ENCODE measurements at places on chromosomes 3 and 15.

DNA sequence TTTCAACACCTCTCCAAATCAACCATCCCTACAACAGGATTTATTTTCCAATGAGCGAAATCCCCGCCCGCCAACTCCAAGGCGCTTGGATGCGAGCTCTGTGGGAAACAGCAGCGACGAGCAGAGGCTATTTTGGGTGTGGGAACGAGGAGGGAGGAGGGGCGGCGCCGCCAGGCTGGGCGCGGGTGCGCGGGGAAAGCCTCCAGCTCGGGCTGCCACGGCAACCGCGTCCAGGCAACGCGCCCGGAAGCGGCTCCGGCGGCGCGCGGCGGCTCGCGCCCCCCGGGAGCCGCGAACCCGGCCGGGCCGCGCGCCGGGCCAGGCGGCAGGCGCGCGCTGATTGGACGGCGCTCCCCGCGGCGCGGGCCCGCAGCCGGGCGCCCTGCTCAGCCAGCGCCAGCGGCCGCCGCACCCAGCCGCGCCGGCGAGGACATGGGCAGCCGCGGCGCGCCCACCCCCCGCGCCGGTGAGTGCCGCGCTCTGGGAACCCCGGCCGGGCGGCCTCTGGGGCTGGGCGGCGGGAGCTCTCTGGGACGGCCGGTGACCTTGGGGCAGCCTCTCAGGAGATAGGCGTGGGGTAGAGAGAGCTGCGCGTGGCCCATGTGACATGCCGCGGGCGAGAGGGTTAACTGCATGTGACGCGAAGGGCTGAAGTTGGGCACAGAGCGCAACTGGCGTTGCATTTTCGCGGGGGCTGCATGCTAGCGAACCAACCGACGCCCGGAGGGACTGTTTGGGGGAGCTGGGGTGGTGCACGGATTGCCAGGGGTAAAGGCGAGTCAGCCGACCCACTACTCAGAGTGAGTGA, at the start of gene FAM81A:
Gene FAM81A, plus strand, starts transcription at position 370 of the 808 bp plus-strand sequence. CDS start 20,441 bp downstream, outside the sequence.
- DNase-seq: peak; percentile 90
- H3K4me1 ChIP-seq: no peaks in the 10 kb centered on the region
- H3K36me3 ChIP-seq: peaks cover 13% of the 10 kb centered on the region
- H3K27me3 ChIP-seq: no peaks in the 10 kb centered on the region

GRCh38 chr15:64944961-64945360, 33.3 kb downstream of the ANKDD1A start:
- H3K36me3 ChIP-seq: no peaks in the 10 kb centered on the region
- no peak overlapping the region for H3K27ac ChIP-seq
- DNase-seq: no peak
- no peak overlapping the region for H3K4me3 ChIP-seq

DNA sequence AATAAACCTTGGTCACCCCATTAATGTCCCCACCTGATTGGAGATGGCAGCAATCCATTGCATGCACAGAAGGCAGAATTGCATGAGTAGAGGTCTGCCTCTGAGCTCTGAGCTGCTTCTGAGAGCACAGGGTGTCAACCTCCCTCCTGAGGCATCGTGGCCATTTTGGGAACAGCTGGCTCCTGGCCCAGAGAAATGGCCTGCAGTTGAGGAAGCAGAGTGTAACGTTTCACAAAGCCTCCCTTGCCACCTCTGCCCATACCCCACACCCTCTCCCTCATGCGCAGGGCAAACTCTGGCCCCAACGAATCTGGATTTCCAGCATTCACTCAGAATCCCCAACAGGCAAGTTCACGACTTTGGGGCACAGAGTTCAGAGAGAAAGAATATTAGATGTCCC, 198.9 kb downstream of the ADAMTS9 start:
- DNase-seq: peak; percentile 64
- no peak overlapping the region for H3K27ac ChIP-seq
- no peaks in the 10 kb centered on the region for H3K27me3 ChIP-seq
- H3K36me3 ChIP-seq: no peaks in the 10 kb centered on the region

GRCh38 chr15:91694831-91695210, 158.7 kb upstream of the SLCO3A1 start:
- no peaks in the 10 kb centered on the region for H3K27me3 ChIP-seq
- H3K27ac ChIP-seq: no peak overlapping the region
- no peak for DNase-seq
- H3K4me3 ChIP-seq: no peak overlapping the region

- no peaks in the 10 kb centered on the region for H3K36me3 ChIP-seq
- H3K27ac ChIP-seq: no peak overlapping the region
- no peaks in the 10 kb centered on the region for H3K4me1 ChIP-seq
- DNase-seq: no peak
These were observed 4.6 kb upstream of the TRIM71 start for GRCh38 chr3:32813180-32813579.

DNA sequence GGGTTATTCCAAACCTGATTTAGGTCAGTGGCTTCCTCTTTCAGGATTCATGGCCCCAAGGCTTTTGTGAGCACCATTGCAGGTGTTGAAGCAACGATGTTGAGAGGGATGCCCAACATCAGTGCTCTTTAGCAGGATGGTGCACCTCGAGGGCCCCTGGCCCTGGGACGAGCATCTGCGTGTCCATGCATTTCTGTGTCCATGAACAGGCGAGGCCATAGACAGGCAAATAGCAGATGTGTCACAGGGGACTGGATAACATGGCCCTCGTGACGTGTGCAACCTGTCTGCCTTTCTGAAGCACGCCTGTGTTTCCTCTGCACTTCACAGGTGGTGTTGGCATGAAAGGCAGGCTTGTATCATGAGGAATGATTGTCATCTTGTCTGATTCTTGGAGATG, 132.3 kb downstream of the SNRPN start:
- no peak overlapping the region for H3K27ac ChIP-seq
- DNase-seq: no peak
- H3K36me3 ChIP-seq: no peaks in the 10 kb centered on the region
- no peak overlapping the region for H3K4me3 ChIP-seq
- H3K4me1 ChIP-seq: no peaks in the 10 kb centered on the region

DNA sequence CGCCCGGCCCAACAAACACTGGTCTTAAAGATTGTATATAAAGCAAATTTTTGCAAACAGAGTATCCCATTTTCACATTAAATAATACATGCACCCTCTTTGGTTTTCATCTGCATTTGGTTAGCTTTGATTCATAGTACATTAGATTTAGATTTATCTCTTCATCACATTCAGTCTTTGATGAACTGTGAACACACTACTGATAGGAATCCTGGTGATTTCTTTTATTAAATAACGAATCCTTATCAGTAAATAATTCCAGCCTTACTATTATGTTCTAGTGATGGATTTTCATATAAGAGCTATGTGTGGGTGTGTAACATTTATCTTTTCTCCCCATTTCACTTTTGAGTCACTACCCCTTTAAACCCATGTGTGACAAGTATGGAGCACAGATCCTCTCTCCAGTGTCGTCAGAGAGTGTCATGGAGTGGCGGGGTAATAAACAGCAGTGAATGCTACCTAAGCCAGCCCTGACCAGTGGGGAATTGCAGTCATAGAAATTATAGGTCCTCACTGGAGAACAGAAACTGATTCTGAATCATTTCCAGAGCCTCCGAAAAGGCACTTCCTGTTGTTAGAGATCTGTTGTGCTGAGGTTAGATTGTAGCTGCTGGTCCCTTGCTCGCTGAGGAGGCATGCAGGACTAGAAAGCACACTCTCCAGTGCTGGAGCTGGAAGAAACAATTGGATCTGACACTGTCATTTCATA, 22.0 kb downstream of the SLC7A14 start:
- peak; percentile 5 for DNase-seq
- no peak overlapping the region for H3K4me3 ChIP-seq
- H3K27ac ChIP-seq: no peak overlapping the region
- no peaks in the 10 kb centered on the region for H3K36me3 ChIP-seq
- no peaks in the 10 kb centered on the region for H3K27me3 ChIP-seq

DNA sequence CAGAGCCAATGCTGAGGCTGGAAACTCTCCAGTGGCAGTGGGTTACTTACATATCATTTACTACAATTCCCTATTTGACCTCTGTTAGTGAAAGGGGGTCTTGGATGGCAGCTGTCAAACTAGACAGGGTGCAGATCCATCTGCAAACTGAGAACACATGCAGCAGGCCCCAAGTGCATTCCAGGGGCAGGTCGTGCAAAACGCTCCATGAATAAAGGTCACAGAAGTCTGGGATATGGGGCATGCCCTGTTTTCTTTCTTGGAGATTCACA, 25.0 kb upstream of the RAD18 start:
- no peak overlapping the region for H3K27ac ChIP-seq
- no peak overlapping the region for H3K4me3 ChIP-seq

GRCh38 chr3:103167850-103168249, 733.0 kb downstream of the ZPLD1 start:
- H3K27ac ChIP-seq: no peak overlapping the region
- H3K27me3 ChIP-seq: no peaks in the 10 kb centered on the region
- DNase-seq: no peak
- no peaks in the 10 kb centered on the region for H3K4me1 ChIP-seq

GRCh38 chr3:49378249-49378895, 20.2 kb upstream of the GPX1 start:
- no peak overlapping the region for H3K4me3 ChIP-seq
- H3K36me3 ChIP-seq: peaks cover 30% of the 10 kb centered on the region
- H3K4me1 ChIP-seq: peaks cover 5% of the 10 kb centered on the region
- H3K27ac ChIP-seq: peak overlapping the region; percentile 19
- DNase-seq: peak; percentile 31
- H3K27me3 ChIP-seq: no peaks in the 10 kb centered on the region
